ENCODE measurements at places on chromosomes 11 and 22.

DNA sequence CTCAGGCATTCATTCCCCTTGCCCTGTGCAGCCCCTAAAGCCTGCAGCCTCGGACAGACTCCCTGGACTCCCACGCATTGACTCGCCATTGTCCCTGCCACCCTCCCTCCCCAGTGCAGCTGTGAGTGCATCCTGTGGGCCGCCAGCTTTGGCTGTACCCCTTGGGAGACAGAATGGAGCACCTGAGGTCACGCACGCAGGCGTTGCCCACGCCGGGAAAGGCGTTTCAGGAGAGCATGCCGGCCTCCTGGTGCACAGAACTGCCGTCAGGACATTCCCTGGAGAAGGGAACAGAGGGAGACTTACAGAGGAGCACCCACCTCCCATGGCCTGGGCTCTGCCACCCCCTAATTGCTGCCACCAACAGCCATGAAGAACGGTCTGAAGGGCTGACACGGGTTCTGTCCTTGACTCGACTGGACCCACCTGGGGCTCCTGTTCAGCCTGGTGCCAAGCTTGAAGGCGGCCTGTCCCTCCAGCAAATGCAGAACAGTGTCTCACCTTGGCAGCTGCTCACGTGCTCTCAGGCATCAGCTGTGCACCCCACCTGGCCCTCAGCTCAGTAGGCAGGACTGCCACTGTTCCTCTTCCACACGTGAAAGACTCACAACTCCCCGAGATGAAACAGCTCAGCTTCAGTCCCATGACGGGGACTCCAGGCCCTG, 503.8 kb downstream of the BRD1 start:
- no peak for DNase-seq

GRCh38 chr11:88779577-88779976, 286.2 kb downstream of the GRM5 start:
- no peak for DNase-seq

- DNase-seq: no peak
Measured at GRCh38 chr11:19168090-19168489, 33.7 kb downstream of the CSRP3 start.

DNA sequence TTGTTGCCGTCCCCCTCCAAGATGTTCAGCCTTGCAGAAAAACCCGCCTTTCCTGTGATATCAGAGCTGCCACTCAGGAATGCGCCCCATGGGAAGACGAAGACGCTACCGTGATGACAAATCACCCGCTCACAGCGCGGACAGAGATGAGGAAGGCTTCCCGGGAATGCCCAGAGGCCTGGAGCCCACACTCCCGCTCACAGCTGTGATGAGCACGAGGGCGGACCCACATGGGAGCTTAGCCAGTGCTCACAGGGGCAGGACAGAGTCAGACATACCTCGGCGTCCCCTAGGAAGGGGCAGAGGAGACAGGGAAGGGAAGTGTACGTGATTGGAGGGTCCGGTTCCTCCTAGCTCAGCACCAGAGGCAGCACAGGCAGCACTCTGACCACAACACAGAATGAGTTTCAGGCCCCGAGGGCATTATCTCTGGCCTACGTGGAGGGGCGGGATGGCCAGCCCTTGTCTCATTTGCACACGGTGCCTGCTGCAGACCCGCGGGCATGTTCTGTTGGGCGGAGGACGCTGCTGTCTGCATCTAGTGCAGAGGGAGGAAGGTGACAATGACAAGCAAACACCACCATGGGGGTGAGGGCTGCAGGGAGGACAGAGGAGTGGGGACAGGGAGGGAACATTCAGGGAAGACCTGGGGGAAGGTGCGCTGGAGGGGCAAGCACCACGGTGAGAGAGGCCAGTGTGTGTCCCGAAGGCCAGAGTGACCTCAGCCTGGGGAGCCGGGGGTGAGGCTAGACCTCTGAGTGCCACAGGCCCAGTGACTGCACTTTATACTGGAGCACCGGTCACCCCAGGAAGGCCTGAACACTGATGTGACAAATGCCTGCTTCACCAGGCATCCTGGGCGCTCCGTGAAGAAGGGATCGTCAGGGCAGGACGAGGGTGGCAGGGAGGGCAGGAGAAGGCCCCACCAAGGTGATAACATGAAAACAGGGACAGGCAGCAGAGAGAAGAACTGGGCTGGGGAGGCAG, 79.6 kb downstream of the CELSR1 start:
- DNase-seq: no peak

- no peak for DNase-seq
Measured at GRCh38 chr11:88188251-88188931, 13.1 kb upstream of the RAB38 start.

All from NCI-H146 (cell line).